Activated effector memory CD4-positive, alpha-beta T cell treated with Interleukin-2 at 50 U/mL for 16 hours (primary cell): ENCODE measurements at places on chromosomes 7 and 10.

GRCh38 chr7:102045681-102046372 is 228.4 kb downstream of the CUX1 start:
- no peak for DNase-seq

DNA sequence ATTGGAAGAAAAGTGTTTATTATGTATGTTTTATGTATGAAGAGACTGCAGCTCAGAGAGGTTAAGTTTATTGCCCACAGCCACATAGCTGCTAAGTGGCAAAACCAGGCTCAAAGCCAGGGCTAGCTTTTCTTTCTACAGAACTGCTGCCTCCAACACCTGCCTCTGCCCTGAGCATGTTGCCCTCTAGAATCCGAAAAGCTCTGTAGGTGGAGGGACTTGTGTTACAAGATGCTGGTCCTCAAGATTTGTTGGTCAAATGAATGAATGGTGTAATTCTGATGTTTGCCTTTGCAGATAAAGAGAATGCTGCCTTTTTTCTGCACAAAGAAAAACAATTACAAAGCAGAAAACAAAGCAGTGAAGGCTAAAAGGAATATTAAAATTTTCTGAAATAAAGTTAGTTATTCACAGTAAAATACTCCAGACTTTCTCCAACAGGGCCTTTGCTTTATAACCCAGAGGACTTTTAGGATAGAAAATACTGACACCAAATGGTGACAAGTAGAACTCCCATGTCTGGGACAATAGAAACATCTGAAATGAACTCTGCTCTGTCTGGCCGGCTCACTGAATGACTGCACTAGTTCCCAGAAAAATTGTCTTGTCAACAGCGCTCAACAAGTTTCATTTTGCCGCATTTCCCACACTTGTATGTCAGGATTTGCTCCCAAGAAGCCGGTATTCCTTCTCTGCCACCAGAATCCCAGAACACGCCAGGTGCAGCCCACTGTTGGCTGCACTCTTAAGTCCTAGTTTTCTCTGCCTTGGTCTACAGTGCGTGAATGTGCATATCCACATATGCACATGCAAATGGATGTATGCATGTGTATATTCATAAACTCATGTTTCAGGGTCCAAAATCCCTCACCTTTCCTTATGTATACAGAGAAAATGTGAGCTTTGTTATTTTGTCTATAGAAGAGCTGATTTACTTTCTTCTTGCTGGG is 11.0 kb upstream of the DNTT start:
- DNase-seq, result no peak

DNA sequence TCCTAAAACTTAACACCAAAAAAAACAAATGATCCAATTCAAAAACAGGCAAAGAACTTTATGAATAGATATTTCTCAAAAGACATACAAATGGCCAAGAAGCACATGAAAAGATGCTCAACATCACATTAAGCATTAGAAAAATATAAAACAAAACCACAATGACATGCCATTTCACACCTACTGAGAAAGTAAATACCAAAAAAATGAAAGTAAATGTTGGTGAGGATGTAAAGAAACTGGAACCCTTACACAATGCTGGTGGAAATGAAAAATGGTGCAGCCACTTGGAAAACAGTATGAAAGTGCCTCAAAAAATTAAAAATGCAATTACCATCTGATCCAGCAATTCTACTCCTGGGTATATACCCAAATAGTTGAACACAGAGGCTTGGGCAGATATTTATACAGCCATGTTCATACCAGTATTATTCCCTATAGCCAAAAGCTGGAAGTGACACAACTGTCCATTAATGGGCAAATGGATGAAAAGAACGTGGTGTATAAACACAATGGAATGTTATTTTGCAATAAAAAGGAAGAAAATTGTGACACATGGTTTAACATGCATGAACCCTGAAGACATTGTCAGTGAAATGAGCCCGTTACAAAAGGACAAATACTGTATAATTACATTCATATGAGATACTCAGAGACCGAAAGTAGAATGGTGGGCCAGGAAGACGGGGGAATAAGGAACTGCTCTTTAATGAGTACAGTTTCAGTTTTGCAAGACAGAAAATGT is 89.0 kb downstream of the JMJD1C start:
- no peak for DNase-seq

- no peak for DNase-seq
Observed at GRCh38 chr10:110007161-110007700, 553 bp upstream of the ADD3 start.

DNA sequence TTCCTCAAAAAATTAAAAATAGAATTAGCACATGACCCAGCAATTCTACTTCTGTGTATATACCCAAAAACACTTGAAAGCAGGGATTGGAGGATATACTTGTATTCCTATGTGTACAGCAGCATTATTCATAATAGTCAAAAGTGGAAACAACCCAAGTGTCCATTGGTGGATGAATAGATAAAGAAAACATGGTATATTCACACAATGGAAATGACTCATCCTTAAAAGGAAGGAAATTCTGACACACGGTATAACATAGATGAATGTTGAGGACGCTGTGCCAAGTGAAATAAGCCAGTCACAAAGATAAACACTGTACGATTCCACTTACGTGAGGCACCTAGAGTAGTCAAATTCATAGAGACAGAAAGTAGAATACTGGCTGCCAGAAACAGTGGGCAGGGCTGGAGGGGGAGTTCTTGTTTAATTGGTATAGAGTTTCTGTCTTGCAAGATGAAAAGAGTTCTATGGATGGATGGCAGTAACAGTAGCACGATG is 26.6 kb upstream of the KAT6B start:
- DNase-seq, result no peak

DNA sequence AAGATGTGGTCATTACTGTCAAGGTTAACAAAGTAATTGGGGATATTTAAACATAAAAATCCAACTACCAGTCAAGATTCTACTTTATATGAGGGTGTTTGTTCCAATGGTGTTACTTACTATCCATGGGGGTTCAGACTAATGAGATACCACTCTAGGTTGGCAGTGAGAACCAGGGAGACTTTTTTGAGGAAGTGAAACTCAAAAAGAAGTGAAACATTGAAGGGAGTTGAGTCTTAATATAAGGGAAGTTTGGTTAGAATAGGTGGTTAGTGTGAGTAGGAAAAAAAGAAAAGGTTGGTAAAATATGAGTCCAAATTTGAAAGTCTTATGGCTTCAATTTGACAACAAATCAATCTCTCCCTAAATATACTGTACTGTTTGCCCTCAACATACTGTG is 123.6 kb upstream of the ANK3 start:
- DNase-seq, result no peak

DNA sequence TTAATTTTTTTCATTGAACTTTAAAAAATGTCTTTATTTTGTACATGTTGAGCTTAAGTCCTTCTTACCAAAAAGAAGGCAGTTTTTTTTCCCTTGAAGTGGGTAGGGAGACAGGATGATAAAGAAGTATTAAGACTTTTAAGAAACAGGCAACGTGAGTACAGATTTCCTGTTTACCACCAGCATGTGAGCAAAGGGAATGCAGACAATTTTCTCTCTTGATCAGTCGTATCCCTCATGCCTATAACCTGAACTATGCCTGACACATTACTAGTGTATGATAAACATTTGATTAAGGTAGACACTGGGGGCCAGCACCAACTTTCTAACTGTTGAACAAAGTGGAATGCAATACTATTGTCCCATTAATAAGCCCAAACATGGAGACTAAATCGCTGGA is 8.8 kb upstream of the OR2A2 start:
- no peak for DNase-seq

DNA sequence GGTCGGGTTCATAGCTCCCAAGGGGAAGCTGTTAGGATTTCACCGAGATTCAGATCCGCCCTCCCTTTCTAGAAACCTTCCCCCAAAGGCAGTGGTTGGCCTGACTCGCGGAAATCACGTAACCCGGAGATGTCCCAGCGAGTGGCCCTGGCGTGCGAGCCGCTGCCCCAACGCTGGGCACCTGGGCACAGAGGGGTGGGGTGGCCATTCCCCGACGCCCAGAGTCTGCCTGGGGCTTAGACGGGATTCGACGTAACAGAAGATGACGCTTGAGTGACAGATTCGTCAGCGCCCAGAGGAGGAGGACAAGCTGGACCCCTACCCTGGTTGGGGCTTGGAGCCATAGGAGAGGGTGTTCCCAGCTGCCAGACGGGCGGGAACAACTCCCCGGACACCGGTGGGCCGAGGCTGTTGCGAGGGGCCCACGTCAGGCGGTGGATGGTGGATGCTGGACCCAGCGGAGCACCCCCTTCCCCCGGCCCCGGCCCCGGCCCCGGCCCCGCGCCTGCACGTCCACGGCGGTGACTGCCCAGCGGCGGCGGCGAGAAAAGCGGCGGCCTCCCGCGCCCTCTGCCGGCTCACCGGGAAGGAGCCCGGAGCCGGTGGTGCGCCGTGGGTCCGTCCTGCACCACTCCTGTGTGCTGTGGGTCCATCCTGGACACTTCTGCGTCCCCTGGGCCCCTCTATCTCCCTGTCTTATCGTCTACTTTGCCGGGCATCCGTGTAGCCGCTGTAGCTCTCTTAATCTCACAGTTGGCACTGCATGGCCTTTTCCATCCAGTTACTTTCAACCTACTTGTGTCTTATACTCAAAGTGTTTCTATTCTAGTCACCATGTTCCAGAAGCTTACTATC is 35.4 kb upstream of the KNDC1 start:
- DNase-seq, result no peak

- DNase-seq, result no peak
Observed at GRCh38 chr7:116101704-116102103, 71.1 kb upstream of the TFEC start.

GRCh38 chr10:49578392-49578791 is 31.7 kb upstream of the SLC18A3 start:
- no peak for DNase-seq

- DNase-seq, result no peak
Observed at GRCh38 chr7:142002179-142002578, 6.5 kb downstream of the MGAM start.

DNA sequence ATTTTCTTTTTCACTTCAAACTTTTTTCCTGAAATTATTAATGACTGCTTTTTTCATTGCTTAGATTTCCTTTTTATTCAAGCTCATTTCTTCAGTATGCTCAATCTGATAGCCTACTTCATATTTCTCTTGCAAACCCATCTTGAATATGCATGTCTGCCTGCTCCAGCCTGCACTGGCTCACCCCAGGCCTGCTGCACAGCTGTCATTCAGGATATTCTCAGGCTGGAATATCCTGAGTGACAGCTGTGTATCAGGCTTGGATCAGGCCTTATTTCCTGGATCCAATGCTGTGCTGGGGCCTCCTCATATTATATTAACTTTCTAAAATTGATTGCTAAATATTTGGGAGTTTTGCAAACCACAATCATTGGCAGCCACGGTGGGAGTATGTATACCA is 120.2 kb upstream of the TNS3 start:
- DNase-seq, result no peak

GRCh38 chr7:25732766-25733217 is 419.2 kb upstream of the NFE2L3 start:
- DNase-seq, result no peak

DNA sequence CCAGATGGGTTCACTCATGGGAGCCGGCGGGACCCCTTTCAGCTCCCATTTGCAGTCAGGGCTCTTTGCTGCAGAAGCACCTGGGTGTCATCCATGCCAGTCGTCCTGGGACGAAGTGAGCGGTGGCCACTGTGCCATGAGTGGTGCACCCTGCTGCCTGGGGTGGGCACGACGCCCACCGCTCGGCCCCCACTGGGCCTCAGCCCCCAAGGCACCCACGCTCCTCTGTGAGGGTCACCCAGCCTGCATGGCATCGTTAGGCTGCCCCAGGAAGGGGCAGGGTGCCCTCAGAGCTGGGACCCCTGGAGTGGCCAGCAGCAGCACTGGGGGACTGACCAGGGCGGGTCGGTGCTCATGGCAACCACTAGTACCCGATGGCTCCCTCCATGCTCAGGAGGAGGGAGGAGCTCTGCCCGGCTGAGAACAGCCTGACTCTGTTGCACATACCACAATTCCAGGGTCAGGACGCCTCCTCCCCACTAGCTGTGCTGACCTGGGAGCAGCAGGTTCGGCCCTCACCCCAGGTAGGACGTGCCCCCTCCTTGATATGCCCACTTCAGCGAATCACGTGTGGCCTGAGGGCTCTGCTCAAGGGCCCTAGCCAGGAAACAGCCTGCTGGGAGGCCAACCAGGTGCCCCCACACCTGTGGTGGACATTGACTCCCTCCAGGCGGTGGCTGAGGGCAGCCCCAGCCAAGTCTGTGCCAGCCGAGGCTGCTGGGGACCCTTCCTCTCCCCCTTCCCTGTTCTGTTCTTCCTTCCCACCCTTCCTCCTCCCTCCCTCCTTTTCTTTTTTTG is 28.5 kb upstream of the CFAP46 start:
- DNase-seq, result no peak

DNA sequence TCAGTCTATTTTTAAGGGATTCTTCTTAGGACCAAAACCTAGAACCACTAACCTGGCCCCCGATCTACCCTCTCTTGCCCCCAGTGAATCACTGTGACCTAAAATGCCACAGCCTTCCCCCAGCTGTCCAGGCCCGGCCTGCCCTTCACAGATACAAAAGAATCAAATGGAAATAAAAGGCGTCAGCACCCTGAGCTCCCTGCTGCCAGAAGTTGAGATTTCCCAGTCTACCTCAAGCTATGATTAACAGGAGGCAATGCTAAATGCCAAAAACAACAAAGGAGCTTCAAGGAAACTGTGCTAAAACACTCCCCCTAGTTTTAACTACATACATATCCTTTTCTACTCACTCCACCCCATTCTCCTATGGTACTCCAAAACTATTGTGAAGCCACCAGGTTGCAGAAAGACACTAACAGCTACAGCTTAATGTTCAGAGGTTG is 67.8 kb downstream of the GSAP start:
- no peak for DNase-seq

DNA sequence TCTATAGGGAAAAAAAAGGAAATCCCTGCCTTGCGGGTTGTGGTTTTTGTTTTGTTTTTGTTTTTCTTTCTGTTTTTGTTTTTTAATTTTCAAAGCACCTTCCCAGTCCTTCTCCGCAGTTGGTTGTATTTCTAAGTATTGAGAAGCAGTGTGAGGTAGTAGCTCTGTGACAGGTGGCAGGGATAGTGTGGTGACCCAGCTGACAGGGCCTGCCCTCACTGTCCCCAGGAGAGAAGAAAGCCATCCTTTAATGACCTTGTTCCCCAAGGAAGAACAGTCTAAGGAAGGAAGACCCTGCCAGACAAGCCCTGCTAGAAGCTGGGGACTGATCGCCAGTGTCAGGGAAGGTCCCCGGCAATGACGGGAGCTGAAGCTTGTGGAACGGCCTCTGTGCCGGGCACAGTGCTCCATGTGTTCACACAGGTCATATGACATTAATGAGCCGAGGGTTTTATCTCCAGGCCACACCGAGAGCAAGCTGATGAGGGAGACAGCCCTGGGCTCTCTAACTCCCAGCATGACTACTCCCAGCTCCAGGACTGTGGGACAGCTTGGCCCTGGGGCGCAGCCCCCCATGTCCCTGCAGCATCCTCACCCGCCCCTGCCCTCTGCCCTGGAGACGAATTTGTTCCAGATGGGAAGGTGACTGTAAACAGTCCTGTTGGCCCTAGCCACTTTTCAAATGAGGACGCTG is 69.0 kb upstream of the LRRC18 start:
- no peak for DNase-seq

- no peak for DNase-seq
Observed at GRCh38 chr7:84684836-84685480, 490.4 kb upstream of the SEMA3A start.

GRCh38 chr7:22238354-22239311 is 118.3 kb downstream of the RAPGEF5 start:
- DNase-seq, result no peak
